ENCODE measurements at places on chromosomes 3 and 15. TPM values are rescaled to one million over a fixed set of nuclear protein-coding genes. Genes with fewer than 3 reads are reported as not detected.

DNA sequence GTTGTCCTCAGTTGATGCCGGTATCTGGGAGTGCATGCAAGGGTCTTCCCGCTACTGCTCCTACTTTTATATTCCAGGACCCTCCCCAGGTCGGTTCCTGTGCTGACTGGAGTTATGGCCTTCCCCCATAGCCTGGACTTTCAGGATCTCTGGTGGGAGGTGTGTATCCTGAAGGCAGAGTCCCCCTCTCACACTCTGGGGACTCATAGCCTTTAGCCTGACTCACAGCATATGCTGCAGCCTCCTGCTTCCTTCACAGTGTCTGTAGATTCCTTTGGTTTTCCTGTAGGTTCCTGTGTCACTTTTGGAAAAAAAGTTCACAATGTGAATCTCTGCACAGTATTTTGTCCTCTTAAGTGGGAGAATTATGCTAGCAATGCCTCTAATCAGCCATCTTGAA is 180.6 kb upstream of the RBMS3 start:
- no peak for DNase-seq

DNA sequence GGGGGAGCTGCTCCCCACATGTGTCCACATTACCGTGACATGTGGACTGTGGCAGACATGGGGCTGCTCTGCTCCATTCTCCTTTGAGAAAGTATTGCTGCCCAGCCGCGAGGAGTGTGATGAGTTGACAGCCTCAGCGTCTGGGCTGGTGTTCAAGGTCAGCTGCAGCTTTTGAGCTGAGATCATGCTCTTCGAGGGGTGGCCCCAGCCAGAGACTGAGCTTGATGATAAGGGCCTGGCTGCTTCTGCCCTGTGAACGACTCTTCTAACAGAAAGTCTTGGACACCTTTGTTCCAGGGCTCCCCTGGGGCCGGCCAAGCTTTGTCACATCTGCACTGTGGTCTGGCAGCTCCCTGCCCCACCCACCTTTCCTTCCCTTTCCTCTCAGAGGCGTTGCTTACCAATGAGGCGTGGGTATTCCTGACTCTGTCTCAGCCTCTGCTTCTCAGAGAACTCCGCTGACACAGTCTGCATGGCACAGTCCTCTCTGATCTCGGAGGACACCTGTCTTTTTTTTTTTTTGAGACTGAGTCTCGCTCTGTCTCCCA is 86.6 kb downstream of the CHRD start:
- peak; percentile 65 for DNase-seq

NUP210 gene
- 0.33 TPM for total RNA-seq

DNA sequence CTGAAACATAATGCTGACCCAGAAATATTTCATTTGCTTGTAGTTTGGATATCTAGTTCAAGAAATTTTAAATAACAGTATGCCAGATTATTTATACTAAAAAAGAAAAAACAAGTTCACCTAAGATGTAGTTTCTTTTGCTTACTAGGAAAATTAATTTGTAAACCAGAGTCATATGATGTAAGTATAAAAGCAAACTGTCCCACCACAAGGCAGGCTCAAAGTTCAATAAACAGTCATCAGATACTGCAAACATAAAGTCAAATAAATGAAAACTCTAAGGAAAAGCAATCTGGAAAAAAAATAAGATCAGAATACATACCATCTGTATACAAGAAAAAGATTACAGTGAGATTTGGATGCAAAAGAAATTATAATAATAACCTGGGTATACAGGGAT is 40.2 kb upstream of the WDR5B start:
- DNase-seq, result no peak

GOLGA8J gene
- total RNA-seq, result not detected

DNA sequence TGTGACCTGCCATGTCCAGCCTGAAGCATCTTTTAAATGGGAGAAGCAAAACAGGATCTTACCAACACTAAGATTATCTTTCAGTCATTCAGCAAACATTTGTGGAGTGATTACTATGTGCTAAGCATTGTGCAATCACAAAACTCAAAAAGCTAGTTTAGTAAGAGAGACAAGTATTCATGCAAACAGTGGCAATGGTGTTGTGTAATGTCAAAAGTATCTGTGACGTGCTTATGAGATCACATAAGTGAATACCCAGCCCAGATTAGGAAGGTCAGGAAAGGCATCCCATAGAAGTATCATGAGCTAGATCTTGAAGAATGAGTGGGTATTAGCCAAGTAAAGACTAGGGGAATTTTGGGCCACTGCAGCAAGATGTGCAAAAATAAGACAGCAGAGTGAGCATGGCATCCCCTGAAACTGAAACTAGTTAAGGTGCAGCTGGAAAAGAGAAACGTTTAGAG is 32.1 kb downstream of the SEC62 start:
- DNase-seq, result peak; percentile 85

ITIH1 gene
- total RNA-seq, result not detected

DNA sequence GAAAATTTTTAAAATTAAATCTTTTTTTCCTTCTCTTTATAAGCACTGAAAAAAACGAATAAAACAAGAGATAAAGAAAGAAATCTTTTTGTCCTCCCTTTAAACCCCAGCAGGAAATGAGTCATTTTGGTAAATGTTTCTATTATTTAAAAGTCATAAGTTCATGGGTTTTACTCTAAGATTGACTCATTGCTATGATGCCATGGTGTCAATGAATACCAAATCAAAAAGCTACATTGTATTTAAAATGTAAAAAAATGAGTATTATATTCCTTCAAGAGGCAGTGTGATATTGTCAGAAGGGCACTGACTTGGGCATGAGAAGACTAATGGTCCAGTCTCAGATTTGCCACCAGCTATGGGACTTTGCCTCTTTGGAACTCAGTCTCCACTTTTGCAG is 303.4 kb upstream of the DNAJC19 start:
- DNase-seq, result peak; percentile 41

TRPM1 gene
- not detected for total RNA-seq

- no peak for DNase-seq
These were observed 82.2 kb downstream of the GREM1 start for GRCh38 chr15:32799936-32800535.

BTLA gene
- not detected for total RNA-seq

DNA sequence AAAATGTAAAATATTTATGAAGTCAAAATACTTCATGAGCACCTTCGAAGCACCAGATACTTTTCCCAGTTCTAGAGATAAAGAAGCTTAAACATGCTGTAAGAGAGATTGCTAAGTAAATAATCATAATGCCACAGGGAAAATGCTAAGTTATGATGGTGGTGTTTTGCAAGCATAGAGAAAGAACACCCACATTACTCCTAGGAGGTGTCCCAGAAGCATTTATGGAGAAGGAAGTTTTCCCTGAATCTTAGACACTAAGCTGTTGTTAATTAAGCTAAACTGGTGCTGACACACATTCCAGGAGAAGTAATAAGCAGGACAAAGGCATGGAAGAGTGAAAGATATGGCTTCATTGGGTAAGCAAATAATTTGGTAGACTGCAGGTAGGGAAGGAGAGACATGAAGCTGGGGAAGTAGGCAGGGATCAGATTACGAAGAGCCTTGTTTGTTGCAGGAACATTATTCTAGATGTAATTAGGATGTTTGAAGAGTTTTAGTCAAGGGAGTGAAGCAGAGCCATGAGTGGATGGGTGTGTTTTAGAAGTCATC is 40.4 kb upstream of the CHMP2B start:
- DNase-seq, result no peak

DNA sequence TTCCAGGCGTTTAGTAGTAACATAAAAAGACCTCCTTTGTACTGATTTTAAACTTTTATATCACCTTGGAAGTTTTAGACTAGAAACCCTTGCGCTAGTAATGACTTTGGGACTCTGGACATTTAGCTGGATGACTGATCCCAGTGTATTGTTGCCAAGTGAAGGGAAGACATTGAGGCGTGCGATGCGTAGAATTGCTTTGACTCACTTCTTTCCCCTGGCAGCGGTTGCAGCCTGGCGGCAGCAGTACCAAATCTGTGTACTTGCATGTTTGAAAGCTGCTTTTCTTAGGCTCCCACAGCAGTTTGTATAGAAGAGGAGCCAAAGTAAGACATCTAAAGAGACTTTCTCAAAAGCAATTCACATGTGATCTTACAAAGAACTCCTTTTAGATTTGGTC is 151.6 kb downstream of the BBX start:
- DNase-seq, result peak; percentile 43

GRCh38 chr3:76245073-76245472 is 459.7 kb upstream of the ZNF717 start:
- no peak for DNase-seq

DNA sequence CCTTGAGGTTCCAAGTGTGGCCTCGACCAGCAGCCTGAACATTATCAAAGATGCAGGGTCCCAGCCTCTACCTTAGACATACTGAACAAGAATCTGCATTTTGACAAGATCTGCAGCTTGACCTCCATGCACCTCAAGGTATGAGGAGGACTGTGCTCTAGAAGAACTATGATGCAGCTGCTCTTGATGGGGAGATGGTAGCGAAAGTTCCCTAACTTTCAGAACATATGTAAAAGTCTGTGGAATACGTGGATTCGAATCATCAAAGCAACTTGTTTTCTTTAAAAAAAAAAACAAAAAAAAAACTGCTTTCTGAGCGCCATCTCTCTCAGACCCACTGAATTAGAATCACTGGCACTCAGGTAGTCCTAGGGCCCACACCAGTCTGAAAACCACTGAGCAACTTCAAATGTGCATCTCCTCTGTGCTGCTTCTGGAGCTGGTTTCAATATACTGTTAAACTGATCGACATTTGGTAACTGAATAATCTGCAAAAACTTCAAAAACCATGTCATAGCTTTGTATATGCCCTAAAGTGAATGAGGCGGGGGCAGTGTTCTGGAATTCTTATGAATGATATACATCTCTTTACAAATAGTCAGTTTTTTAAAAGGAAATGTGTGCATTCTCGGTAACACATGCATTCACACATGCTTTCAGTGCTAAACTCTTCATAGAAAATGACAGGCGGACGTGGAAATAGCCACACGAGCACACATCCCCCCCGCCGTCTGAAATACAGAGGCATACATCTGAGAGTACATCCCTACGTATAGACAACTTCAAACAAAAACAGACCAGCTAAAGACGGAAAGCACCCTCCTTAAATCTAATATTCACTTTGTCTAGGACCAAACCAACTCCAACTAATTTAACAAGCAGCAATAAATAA is 128.8 kb downstream of the FOXP1 start:
- DNase-seq, result no peak

GRCh38 chr3:194287977-194288706 is 63.0 kb downstream of the CPN2 start:
- no peak for DNase-seq

ASB14 gene
- total RNA-seq, result not detected

NTRK3 gene
- total RNA-seq, result 19.6 TPM

- DNase-seq, result peak; percentile 39
These were observed 66.5 kb upstream of the PYGO1 start for GRCh38 chr15:55654561-55655031.

- peak; percentile 74 for DNase-seq
These were observed 27.4 kb downstream of the CLK3 start for GRCh38 chr15:74642734-74643664.

Data from fibroblast of the aortic adventitia (primary cell).